ENCODE measurements at places on chromosomes 7 and 10.

- DNase-seq: no peak
These were observed 509.5 kb downstream of the CCSER2 start for GRCh38 chr10:84837877-84838276.

DNA sequence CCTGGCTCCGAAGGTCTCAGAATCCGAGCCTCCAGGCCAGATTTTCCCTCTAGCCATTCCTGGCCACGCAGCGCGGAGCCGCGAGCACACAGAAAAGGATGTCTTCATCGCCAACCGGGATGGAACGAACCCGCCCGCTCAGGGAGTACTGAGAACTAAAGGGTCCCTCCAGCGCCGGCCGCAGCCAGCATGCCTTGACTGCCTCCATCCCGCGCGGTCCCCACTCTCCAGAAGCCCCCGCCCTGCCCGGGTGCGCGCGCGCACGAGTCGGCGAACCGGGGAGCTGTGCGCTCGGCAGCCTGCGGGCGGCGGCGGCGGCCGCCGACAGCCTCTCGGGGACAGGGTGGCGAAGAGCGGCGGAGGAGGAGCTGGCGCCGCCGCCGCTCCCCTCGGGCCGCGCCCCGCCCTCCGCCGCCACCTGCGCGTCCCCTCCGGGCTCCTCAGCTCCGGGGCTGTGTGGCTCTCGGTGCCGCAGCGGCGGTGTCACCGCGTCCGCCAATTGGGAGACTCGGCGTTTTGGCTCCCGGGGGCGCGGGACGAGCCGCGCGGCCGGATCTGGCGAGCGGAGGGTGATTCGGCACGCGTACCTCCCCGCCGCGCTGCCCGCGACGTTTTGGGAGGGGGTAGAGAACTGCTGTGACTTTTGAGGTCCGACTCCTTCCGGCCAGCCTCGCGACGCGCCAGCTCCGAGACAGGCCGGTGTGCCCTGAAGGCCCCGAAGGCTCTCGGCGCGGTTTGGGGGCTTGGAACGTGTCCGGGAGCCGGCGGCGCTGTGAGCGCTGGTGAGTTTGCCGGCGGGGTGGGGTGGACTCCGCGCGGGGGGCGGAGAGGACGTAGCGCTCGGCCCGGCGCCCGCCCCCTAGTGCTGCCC lies 453 bp upstream of the GALNT17 start:
- DNase-seq: peak; percentile 35

DNA sequence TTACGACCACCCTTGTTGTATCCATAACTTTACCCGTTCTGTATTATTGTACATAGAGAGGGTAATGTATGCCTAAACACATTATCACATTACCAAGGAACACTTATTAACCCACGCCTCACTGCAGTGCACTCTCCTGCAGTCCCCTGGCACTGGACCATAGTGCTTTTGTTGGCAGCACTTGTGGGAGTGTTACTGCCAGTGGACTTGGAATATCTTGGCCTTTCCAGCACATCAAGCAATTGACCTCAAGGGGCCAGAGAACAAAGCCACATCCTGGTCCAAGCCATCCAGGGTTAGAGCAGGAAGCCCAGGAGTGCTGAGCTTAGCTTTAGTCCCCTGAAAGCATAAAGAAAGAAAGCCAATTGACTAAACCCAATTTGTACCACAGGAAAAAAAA lies 304.2 kb downstream of the PCDH15 start:
- no peak for DNase-seq

DNA sequence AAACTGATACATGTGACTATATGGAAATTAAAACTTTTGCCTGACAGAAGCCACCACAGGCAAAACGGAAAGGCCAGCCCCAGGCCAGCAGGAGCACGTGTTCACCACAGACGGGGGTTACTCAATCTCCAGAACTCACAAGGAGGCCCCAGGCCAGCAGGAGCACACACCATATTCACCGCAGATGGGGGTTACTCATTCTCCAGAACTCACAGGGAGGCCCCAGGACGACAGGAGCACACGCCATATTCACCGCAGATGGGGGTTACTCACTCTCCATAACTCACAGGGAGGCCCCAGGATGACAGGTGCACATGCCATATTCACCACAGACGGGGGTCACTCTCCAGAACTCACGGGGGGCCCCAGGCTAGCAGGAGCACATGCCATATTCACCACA lies 61.5 kb downstream of the NKX6-2 start:
- peak; percentile 98 for DNase-seq

- no peak for DNase-seq
These were observed 102.7 kb downstream of the PRTFDC1 start for GRCh38 chr10:24849501-24850299.

DNA sequence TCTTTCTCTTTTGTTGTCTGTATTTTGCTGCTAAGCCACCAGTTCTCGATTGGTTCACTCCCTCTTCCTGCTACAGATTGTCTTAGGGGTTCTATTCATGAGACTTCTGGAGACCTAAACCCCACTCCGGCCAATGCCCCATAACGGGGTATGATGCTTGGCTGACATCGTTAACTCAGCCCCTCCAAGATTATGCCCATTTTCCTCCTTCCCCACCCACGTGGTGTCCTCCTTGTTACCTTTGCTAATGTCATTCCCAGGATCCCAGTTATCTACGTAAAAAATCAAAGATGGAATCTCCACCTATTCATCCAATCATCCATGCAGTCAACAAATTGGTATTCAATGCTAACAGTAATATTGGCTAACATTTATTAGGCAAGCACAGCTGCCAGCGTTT lies 228.3 kb downstream of the CAMK1D start:
- no peak for DNase-seq

- no peak for DNase-seq
These were observed 277.7 kb downstream of the ANKRD7 start for GRCh38 chr7:118502235-118502634.

DNA sequence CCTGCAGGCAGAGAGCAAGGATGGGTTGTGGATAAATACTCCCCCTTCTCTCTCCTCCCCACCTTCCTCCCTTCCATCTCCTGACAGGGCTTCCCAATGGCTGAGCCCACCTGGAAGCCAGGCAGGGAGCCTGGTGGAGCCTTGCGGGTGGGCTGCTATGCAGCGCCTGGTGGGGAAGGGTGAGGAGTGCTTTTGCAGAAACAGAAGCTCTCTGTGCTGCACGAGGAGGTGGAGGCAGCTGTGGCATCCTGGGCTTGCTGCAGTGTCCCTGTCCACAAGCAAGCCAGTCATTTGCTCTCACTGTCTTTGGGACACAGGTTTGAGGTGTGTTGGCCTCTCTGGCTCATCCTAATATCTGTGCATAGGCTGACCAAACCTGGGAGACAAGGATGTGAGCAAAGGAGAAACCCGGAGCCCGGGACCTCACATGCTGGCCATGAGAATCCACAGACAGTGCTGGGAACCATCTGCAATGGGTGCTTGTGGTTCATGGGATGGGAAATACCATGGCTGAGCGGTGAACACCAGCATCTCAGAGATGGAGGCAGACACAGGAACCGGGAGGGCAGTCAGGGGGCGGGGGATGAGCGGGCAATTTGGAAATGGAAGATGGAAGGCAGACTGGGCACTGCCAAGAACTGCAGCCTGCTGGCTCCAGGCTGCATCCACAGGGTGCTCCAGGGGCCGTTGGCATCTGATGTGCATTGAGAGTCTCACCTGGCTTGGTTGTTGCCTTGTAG lies 364.2 kb downstream of the GLRX3 start:
- DNase-seq: no peak

DNA sequence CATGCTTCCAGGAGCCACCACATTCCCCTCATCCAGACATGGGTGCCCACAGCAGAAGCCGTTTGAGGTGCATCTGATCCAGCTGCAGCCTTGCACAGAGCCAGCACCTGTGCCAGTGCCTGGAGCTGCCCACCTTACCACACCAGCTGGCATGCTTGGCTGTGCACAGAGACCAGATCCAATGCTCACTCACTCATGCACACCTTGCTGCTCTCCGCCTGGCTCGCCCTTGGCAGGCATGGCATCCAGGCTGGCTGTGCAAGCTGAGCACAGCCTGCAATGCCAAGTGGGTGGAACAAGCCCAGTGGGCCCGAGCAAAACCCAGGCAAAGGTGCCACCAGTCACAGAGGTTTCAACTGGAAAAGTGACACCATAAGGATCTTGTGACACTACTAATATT lies 66.9 kb upstream of the SEMA3A start:
- DNase-seq: no peak

DNA sequence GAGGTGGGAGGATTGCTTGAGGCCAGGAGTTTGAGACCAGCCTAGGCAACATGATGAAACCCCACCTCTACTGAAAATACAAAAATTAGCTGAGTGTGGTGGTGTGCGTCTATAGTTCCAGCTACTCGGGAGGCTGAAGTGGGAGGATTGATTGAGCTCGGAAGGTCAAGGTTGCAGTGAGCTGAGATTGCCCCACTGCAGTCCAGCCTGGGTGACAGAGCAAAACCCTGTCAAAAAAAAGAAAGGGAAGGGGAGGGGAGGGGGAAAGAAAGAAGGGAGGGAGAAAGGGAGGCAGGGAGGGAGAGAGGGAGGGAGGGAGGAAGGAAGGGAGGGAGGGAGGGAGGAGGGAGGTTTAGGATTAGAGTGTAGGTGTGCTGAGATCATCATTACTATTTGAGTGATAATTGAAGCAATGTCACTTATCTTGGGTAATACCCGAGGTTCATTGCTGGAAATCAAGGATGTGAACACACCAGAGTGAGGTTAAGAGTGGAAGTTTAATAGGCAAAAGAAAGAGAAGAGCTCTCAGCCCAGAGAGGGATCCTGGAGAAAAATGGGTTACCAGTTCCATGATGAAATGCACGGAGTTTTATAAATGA lies 27.6 kb downstream of the VCL start:
- DNase-seq: no peak

- DNase-seq: no peak
These were observed 373.7 kb downstream of the PHTF2 start for GRCh38 chr7:78172267-78172757.

DNA sequence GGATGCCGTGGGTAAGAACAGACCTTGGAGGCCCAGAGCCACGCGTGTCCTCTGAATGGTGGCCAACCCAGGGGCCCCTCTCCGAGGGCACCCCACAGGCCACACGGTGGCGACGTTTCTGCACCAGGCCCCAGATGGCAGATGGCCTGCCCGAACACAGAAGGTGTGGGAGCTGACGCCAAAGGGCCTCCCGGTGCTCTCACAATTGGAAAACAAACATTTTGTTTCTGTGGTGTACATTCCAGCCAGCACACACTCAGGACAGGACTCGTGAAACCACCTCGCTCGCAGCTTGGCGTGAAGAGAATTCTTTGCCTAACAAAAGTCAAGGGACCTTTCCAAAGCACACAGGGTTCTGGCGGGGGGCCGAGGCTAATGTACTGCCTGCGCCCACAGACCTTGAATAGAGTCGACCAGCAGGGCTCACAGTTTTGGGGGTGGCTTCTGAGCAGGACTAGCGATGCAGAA lies 112.1 kb downstream of the FAM53B start:
- DNase-seq: no peak

DNA sequence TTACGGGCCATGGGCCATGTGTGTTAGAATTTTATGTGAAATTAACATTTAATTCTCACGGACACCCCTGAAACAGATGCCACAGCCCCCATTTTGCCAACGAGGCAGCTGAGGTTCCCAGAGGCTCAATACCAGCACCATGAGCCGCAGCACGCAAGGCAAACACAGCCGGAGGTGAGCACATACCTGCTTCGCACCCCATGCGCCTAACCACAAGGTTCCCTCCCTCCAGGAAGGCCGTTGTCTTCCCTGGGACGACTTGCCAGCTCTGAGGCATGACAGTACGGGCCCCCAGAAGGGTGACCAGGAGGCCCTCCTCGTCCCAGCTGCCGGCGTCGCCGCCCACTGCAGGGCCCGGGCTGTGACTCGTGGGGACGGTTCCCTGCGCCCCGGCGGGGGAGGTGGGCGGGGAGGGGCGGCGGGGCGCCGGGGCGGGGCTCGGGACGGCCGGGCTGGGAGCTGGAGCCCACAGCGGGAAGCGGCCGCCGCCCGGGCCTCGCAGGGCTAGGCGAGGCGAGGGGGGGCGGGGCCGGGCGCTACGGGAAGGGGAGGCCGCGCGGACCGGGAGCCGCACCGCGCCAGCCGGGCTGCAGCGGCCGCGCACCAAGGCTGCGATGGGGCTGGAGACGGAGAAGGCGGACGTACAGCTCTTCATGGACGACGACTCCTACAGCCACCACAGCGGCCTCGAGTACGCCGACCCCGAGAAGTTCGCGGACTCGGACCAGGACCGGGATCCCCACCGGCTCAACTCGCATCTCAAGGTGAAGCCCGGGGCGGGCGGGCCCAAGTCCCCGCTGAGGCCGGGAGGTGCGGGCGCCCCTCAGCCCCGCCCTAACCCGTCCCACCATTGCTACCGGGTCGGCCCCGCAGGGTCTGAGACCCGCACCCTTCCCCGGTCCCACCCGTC lies at the start of gene CAV2:
TSS of gene CAV2 (plus strand) at position 571 of the 910 bp plus-strand sequence. CDS start at position 615, 44 bp downstream.
- peak; percentile 74 for DNase-seq

DNA sequence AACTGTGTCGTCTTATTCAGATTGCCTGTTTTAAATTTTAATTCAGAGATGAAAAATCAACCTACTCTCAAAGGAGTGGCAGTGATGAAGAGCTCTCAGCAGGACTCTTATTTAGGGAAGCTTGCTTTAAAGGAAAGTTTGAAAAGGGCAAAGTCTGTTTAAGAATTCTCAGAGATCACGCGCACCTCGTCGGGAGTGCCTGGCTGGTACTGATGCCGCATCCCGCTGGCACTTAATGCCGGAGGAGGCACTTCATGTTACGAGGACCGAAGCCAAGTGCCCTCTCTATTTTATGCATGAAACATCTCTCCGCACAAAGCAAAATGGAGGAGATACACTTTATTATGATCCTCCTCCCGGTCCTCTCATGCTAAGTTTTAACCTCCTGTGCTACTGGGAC lies 71.1 kb upstream of the INSYN2A start:
- DNase-seq: no peak

GRCh38 chr7:610531-611280 lies 91.1 kb upstream of the PDGFA start:
- DNase-seq: no peak

- peak; percentile 33 for DNase-seq
These were observed 113.4 kb upstream of the AHR start for GRCh38 chr7:17184805-17185689.

GRCh38 chr10:110547139-110547761 lies 20.2 kb upstream of the SMC3 start:
- DNase-seq: peak; percentile 67

Data from fibroblast of skin of right biceps (primary cell).